ENCODE measurements at places on chromosomes 16 and 17.

GRCh38 chr17:74892013-74892841 is 1.2 kb downstream of the FADS6 start:
- no peak for DNase-seq

DNA sequence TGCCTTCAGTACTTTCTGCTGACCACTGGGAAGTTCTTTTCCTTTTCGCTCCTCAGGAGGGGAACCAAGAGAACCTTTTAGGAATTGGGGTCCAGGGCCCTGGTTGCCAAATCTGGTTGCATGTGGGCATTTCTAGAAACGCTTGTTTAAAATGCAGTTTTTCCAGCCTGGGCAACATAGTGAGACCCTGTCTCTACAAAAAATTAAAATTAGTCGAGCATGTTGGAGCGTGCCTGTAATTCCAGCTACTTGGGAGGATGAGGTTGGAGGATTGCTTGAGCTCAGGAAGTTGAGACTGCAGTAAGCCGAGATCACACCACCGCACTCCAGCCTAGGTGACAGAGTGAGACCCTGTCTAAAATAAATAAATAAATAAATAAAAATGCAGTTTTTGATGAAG is 1.2 kb downstream of the PNPO start:
- no peak for DNase-seq

DNA sequence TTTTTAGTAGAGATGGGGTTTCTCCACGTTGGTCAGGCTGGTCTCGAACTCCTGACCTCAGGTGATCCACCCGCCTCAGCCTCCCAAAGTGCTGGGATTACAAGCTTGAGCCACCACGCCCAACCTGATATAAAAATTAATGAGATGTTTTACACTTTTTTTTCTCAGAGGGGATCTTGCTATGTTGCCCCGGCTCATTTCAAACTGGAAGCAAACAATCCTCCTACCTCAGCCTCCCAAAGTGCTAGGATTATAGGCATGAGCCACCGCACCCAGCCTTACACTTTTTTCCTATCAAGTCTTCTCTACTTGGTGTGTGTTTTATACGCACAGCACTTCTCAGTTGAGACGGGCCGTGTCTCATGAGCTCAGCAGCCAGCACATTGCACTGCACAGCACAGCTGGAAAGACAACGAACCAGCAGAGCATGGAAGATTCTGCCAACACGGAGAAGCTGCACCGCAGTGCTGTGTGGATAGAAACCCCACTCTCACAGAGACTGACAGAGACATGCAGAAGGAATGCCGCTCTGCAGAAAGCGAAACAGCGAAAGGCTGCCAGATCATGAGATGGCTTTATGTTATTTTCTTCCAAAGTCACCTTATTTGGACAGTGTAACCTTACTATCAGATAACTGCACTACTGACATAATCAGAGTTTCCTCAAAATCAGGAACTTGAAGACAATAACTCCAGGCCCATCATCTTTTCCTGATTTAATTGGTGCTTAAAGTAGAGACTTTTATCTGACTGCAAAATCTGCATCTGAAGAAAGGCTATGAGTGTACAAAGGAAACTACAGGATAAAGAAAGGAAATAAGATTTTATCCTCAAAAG is 6.5 kb upstream of the QRICH2 start:
- no peak for DNase-seq

- DNase-seq = no peak
These were observed 1.1 kb upstream of the NME2 start for GRCh38 chr17:51164911-51165679.

DNA sequence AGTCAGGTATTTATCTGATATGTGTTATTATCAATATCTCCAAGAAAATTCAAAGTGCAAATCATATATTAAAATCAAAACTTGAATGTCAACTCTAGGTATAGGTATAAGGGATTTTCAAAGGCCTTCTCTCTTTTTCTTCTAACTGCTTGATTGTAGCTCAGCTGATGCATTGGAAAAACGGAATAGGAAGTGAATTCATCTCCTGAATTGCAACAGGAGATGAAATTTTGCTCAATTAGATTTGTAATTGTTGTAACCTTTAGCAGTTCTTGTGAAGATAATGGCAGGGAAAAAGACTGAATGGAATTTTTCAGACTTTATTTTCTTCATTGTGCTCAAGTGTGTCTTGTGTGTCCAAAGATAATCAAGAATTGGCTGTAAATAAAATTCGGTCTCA is 190.2 kb upstream of the KCNJ16 start:
- no peak for DNase-seq

- DNase-seq = no peak
These were observed 107.0 kb downstream of the ANKRD11 start for GRCh38 chr16:89383095-89384003.

- DNase-seq = no peak
These were observed 161.5 kb downstream of the FTO start for GRCh38 chr16:53865494-53865863.

DNA sequence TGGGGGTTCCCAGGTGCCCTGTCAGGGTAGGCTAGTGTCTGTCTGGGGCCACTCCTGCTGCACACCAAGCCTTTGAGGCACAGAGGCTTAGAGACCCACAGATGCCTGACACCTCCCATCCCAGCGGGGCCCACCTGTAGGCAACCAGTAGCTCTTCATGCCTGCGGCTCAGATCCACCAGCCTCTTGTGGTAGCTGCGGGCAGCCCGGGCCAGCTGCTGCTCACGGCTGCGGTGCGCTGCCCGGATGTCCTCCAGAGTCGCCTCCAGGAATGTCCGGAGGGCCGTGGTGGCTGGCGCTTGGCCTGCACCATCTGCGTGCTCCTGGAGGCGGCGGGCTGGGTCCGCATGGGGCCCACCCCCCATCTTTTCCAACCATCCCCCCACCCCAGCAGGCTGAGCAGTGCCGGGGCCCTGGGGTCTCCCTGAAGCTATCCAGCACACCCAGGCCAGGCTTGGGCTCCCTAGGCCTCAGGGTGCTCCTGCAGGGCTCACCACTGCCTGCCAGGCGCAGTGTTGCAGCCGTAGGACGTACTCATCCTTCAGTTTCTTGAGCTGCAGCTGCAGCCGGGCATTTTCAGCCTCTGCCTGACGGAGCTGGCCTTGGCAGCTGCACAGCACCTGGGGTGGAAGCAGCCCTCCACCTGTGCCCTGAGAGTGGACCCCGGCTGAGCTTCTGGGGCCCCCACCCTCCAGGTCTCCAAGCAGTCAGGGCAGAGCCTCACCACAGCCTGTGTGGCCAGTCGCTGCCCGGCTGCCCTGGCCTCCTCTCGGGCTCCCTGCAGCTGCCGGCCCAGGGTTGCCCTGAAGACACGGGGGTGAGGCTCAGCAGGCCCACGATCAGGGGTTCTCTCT is 1.8 kb downstream of the CCDC78 start:
- DNase-seq = no peak

GRCh38 chr17:48550502-48551213 is 5.7 kb upstream of the HOXB2 start:
- DNase-seq = no peak

- no peak for DNase-seq
These were observed 13.3 kb upstream of the IL17C start for GRCh38 chr16:88624977-88625576.

DNA sequence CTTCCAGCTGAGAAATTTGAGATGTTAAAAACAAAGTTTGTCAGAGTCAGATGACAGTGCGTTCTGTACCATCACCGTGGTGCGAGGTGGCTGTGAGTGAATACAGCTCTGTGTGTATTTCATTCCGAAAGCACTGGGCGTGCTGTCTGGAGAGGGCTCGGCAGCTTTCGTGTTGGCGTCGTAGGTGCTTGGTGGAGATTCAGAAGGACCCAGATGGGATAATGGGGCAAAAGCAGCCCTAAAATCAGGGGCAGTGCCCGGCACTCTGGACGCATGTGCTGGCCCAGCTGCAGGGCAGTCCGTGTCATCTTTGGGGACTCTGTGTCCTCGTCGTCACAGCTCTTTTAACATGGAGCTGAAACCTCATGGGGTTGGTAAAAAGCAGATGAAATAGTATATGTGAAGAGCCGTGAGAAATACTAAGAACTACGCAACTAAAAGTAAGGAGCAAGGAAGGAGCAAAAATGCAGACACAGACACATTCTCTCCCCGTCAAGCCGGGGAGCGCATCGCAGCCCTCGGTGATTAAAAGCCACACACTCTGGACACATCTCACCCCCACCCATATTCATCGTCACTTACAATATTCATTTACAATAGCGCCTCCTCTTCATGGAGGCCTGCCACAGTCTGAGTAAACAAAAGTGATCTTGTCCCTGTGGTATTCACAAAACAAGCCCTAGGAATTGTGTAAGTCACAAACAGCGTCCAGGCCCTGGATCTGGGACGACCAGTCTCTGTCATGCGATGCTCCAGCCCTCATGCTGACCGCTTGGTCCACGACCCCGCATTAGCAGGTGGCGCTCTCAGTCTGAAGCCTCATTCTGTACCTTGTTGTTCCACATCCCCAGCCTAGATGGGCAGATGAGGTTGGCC is 206.7 kb downstream of the RPTOR start:
- DNase-seq = no peak

GRCh38 chr16:61871837-61872777 is 164.1 kb downstream of the CDH8 start:
- no peak for DNase-seq

DNA sequence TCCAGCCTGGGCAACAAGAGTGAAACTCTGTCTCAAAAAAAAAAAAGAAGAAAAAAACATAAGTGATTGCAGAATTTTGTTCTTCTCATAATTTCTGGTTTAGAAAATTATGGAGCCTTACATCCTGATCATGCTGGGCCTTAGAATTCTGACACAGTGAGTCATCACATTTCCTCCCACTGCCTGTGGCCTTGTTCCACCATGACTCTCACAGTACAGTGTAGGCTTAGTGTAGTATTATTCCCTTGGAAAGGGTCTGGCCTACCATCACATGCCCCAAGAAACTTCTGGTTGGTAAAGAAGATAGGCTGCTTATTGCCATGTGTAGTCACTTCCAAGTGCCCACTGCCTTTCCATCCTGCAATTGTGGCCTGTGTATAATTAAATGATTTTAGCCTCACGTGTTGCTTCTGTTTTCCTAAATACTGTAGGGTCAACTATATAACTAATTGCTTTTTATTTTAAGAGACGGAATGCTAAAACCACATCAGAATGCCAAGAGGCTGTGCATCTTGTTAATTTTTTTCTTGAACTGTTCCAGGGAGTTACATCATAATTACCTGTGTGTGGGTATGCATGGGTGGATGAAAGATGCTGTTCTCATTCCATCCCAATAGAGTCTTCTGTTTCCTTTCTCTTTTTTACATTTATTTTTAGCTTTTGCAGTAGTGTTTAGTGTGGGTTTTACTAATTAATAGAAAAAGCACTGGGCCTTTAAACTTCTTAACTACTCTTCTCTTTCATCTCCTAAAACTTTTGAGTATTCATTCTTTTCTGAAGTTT is 25.9 kb downstream of the OGFOD1 start:
- DNase-seq = peak; percentile 28

DNA sequence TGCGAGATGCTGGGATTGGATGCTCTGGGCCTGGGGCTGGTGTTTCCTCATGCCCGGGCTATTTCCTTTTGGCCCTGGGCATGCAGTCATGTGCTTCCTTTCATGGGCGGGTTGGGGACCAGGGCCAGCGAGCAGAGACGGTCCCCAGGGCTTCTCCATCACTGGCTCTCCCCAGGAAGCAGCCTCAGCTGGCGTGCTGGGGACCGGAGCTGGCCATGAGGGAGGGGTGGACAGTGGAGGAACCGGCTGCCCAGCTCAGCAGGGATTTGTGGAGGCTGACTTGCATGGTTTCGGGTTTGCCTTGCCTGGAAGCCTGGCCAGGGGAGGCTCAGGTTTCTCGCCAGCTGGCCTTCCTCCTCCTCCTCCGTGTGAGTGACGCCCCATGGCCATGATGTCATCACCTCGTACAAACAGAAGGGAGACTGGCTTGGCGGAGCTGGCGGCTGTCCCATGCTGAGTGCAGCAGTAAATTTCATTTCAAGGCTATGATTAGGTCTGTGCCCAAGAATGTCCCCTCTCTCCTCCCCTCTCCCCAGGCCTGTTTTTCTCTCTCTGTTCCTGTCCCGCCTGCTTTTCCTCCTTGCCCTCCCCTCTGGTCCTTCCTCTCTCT is 8.9 kb upstream of the TIMP2 start:
- no peak for DNase-seq

DNA sequence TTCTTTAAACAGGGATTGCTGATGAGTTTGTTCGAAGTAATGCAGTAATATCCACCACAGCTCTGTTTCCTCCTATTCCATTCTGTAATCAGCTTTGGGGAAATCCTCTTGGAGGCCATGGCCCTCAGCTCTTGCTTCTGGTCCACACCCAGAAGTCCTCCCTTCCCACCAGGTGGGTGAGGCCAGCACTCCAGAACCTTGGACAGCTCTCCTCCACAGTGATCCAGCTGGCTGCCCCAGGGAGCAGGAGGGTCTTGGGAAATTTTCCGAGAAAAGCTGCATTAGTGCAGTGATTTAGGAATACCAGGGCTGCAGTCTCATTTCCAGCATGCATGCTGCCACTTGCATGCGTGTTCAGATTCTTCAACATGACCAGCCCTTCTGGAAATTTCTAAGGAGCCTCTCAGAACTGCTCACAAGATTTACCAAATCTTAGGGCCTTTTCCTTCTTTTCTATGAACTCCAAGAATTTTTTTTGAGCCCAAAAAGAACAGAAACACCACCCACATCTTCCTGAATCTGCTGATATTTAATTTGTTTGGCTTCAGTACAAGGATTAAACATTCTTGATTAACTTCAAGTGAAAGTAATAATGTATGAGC is 4.2 kb downstream of the SMPD3 start:
- no peak for DNase-seq

DNA sequence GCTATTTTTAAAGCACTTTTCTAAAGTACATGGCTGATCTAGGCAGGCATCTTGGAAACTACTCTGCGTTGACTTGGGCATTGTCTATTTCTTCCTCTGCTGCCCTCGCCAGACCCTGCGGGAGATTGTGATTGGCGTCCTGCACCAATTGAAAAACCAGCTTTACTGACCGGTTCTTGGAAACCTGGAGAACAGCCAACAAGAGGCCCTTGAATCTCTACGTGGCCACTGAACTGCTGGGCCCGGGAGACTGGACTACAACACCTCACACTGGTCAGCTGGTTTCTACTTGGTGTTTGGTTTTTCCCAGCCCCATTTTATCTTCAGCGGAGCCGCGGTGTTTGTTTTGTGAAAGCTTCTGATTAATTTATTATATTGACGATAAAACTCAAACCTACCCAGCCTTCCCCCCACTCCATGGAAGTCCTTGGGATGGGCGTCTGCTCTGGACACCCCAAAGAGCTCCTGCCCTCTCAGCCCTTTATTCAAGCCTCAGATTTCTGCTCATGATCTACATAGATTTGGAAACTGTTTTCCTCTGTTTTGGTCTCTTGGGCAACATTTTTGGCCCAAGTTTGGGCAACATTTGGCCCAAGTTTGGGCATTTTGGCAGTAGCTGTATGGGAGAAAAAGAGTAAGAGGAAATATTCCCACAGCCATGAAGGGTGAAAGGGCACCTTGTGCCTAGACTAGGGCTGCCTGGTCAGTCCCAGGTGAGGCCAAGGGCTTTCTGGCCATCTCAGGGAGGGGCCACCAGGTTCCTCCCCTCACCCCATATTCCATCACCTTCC is 4.7 kb downstream of the MLX start:
- no peak for DNase-seq

DNA sequence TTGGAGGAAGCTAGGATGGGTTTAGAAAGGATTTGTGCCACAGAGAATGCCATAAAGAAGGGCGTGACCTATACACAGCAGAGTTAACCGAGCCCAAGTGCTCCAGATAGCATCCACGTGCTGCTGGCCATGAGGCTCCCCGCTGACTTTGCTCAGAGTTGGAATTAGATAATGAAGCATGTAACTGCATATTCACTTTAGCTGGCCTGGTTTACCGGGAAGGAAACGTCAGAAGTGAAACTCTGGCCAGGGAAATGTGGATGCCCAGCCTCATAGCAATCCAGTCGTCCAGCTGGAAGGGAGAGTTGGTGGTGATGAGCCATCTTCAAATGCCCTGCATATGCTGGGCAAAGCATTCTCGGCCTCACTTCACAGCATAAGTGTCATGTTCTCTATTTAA is 6.1 kb downstream of the KRT35 start:
- DNase-seq = no peak
